Effector memory CD8-positive, alpha-beta T cell (primary cell): ENCODE measurements at places on chromosomes 7 and 10.

- DNase-seq, result no peak
These were observed 5.3 kb downstream of the CALCR start for GRCh38 chr7:93569189-93569588.

DNA sequence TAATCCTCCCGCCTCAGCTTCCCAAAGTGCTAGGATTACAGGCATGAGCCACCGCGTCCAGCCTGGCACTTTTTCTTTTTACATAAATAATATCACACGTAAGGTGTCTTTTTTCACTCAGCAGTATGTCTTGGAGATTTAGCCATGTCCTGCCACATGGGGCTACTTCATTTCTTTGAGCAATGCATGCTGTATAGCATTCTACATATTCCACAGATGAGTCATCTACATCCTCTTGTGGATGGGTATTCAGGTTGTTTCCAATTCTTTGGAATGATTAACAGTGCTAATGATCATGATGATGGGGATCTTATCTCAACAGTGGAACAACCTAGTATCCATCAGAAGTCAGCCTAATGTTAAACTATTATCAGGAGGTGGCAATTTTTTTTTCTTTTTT, 50.8 kb downstream of the ZNF503 start:
- DNase-seq, result no peak

- DNase-seq, result no peak
These were observed 117.5 kb upstream of the ANLN start for GRCh38 chr7:36272211-36272566.

DNA sequence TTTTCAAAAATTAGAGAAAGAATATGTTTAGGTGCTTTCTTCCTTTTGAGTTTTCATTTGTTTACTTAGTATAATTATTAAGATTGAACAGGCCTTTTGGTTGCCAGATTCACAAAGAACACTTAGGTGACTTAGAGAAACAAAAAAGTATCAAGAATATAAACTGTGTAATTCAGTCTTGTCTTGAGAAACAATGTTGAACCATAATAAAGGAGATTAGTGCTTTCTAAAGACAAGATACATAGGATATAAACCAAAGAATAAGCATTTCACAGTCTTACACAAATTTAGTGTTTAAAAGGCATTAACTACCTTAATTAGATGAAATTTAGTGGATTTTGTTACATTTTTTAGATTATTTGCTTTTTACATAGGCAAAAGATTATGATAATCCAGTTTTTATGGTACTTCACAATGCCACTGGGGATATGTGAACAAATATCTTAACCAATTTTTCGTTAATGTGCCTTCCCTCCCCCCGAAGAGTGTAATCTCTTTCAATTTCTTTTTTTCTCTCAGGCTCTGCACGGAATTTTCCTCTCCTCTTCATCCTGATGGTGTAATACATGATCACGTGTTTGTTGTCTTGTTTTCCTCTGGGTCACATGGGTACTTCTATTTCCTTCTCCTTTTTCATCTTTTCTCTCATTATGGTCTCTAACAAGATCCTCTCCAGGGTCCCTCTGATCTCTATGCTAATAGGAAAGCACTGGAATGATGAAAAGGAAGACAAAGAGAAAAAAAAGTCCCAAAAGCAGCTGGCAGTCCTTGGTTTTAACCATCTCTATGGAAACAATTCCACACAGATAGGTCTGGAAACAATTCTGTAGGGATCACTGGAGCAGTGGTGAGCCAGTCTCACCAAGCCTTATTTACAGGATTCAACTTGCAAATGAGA, 3.7 kb upstream of the HNRNPH3 start:
- no peak for DNase-seq

DNA sequence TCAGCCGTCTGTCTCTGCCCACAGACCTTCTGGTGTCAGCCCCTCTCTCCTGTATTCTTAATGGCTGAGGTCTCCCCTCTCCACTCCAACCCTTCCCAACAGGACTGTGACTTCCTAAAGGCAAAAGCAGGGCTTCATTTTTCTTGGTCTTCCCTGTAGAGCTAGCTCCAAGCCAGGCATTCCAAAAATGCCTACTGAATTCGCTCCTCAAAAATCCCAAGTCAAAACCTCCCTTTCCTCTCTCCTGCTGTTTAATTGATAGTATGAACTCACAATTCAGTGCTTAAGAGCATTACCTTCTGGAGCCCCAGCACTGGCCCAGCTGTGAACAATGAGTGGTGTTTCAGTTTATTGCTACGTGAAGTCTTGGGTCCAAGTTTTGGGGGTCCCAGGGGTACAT, 628.4 kb downstream of the PARD3 start:
- no peak for DNase-seq

DNA sequence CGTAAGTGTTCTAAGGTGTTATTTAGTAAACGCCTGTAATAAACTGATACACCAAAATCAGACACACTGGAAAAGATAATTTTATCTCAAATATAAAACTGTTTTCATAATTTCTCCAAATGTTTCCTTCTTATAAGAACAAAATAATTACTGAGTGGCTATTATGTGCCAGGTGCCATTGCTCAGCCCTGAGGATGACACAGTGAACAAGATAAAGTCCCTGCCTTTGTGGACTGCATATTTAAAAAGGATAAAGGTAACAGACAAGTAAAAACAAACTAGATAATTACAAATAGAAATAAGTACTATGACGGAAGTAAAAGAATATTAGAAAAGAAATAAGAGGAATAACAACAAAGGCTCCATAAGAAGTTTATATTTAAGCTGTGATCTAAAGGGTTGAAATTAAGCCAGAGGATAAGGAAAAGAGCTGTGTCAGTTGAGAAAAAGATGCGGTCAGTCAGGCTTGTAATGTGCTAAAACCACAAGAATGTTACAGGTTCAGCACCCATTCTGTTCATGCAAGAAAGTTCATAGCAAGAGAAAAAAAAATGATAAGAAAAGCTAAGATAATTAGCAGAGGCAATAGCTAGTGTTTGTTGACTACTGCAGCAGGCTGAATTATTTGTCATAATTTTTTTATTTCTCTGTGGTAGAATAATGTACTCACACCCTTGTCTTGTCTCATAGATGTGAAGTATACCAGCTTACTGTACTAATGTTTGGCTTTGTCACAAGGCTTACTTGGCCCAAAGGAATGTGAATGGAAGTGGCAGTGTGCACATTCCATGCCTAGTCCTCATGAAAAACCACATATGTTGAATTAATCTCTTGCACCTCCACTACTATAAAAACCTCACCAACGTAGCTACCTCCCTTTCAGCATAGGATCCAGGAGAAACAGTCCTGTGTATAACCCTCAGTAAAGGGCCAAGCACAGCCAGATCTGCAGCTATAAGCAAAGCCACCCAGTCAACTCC, 75.1 kb downstream of the CRPPA start:
- no peak for DNase-seq
